Natural killer cell (primary cell): ENCODE measurements at places on chromosomes 3 and 15. TPM values are rescaled to one million over a fixed set of nuclear protein-coding genes. Genes with fewer than 3 reads are reported as not detected.
A peak's percentile ranks its signal among the peaks of the same experiment; 100 is the strongest.

DNA sequence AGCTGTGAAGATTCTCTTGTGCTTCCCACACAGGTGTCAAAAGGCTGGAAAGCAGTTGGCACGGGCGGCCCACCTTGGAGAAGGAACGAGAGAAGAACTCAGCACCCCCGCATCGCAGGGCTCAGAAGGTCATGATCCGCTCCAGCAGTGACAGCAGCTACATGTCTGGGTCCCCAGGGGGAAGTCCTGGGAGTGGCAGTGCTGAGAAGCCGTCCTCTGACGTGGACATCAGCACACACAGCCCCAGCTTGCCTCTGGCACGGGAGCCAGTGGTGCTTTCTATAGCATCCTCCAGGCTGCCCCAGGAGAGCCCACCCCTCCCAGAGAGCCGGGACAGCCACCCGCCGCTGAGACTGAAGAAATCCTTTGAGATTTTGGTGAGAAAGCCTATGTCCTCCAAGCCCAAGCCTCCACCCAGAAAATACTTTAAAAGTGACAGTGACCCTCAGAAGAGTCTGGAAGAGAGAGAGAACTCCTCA lies 31.4 kb downstream of the STARD5 start:
- peak overlapping the region; percentile 23 for H3K4me3 ChIP-seq
- peak overlapping the region; percentile 81 for H3K27ac ChIP-seq
- no peaks in the 10 kb centered on the region for H3K36me3 ChIP-seq

GRCh38 chr15:44801364-44801763 lies 65.0 kb downstream of the TRIM69 start:
- H3K4me1 ChIP-seq: no peaks in the 10 kb centered on the region
- no peak for DNase-seq

- H3K4me1 ChIP-seq: no peaks in the 10 kb centered on the region
- H3K27me3 ChIP-seq: peaks cover 4% of the 10 kb centered on the region
- H3K27ac ChIP-seq: no peak overlapping the region
- no peak overlapping the region for H3K4me3 ChIP-seq
- H3K36me3 ChIP-seq: no peaks in the 10 kb centered on the region
These were observed 74.3 kb upstream of the ANKRD34C start for GRCh38 chr15:79208179-79208578.

GRCh38 chr3:45690336-45691035 lies 1.3 kb downstream of the SACM1L start:
- H3K4me3 ChIP-seq: peak overlapping the region; percentile 63
- H3K27ac ChIP-seq: peak overlapping the region; percentile 79
- H3K4me1 ChIP-seq: peaks cover 50% of the 10 kb centered on the region
- peaks cover 11% of the 10 kb centered on the region for H3K36me3 ChIP-seq
- DNase-seq: peak; percentile 34
- no peaks in the 10 kb centered on the region for H3K27me3 ChIP-seq

GRCh38 chr3:161388855-161389254 lies 17.5 kb upstream of the SPTSSB start:
- peaks cover 7% of the 10 kb centered on the region for H3K27me3 ChIP-seq
- no peak overlapping the region for H3K27ac ChIP-seq
- no peaks in the 10 kb centered on the region for H3K36me3 ChIP-seq
- H3K4me1 ChIP-seq: peaks cover 11% of the 10 kb centered on the region
- no peak overlapping the region for H3K4me3 ChIP-seq

DNA sequence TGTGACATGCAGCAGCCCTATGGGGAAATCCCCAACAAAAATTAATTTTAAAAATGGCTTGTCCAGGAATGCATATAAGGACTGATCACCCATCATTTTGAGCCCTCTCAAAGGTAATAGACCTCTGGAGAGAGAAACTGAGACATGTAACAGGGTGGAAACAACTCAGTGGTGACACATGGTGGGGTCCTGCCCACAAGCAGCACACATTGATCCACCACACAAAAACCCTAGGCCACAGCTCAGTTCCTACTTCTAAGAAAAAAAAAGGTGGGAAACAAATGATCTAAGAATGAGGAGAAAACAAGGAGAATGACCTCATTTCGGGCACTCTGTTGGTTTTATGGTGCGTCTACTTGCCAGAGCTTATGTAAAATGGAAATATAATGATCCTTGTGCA lies 1.9 kb upstream of the SLC41A3 start:
- no peaks in the 10 kb centered on the region for H3K27me3 ChIP-seq

- no peak overlapping the region for H3K4me3 ChIP-seq
- no peak for DNase-seq
- no peak overlapping the region for H3K27ac ChIP-seq
- H3K36me3 ChIP-seq: no peaks in the 10 kb centered on the region
- no peaks in the 10 kb centered on the region for H3K4me1 ChIP-seq
These were observed 33.0 kb downstream of the FILIP1L start for GRCh38 chr3:100081311-100081710.

DNA sequence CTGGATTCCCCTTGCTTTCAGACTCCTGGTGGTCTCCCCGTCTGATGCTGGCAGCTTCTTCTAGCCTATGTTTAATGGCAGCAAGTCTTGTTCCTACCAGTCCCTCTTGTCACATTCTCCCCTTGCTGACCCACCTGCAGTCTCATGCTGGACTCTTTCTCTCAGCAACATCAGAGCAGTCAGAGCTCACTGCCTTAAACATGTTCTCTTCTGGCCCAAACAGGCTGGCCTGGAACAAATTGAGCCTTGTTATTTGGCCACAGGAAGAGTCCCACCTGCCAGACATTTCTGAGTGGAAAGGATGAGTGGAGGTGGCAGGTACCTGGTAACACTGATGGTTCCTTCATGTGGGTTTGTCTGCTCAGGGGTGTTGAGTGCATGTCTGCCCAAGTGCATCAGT lies 59.2 kb upstream of the APEH start:
- no peak overlapping the region for H3K27ac ChIP-seq
- no peaks in the 10 kb centered on the region for H3K27me3 ChIP-seq
- DNase-seq: no peak
- H3K36me3 ChIP-seq: no peaks in the 10 kb centered on the region
- H3K4me3 ChIP-seq: no peak overlapping the region

- H3K27me3 ChIP-seq: no peaks in the 10 kb centered on the region
- H3K27ac ChIP-seq: no peak overlapping the region
- peaks cover 3% of the 10 kb centered on the region for H3K36me3 ChIP-seq
- DNase-seq: no peak
- no peak overlapping the region for H3K4me3 ChIP-seq
- no peaks in the 10 kb centered on the region for H3K4me1 ChIP-seq
These were observed 9.8 kb downstream of the RPL15 start for GRCh38 chr3:23926736-23927135.

DNA sequence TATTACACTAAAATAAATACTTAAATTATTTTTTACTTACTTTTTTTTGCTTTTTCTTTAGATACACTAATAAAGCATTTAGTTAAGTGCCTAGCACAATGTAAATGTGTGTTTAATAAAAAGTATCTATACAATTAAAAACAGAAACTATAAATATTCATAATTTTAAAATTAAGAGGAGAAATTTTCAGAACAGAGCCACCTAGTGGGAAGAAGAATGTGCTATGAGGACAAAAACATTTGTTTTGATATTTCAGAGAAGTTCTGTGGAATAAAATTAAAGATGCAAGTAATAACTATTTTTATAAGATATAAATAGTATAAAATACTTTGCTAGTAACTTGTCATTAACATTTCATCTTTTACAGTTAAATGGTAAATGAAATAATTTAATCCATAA lies 33.6 kb upstream of the PLSCR5 start:
- H3K27ac ChIP-seq: no peak overlapping the region
- no peaks in the 10 kb centered on the region for H3K36me3 ChIP-seq
- no peak overlapping the region for H3K4me3 ChIP-seq
- no peak for DNase-seq
- no peaks in the 10 kb centered on the region for H3K4me1 ChIP-seq

GRCh38 chr3:162269636-162270458 lies 773.2 kb downstream of the OTOL1 start:
- H3K36me3 ChIP-seq: no peaks in the 10 kb centered on the region
- no peak overlapping the region for H3K27ac ChIP-seq
- no peak for DNase-seq
- H3K4me1 ChIP-seq: no peaks in the 10 kb centered on the region
- H3K27me3 ChIP-seq: no peaks in the 10 kb centered on the region

DNA sequence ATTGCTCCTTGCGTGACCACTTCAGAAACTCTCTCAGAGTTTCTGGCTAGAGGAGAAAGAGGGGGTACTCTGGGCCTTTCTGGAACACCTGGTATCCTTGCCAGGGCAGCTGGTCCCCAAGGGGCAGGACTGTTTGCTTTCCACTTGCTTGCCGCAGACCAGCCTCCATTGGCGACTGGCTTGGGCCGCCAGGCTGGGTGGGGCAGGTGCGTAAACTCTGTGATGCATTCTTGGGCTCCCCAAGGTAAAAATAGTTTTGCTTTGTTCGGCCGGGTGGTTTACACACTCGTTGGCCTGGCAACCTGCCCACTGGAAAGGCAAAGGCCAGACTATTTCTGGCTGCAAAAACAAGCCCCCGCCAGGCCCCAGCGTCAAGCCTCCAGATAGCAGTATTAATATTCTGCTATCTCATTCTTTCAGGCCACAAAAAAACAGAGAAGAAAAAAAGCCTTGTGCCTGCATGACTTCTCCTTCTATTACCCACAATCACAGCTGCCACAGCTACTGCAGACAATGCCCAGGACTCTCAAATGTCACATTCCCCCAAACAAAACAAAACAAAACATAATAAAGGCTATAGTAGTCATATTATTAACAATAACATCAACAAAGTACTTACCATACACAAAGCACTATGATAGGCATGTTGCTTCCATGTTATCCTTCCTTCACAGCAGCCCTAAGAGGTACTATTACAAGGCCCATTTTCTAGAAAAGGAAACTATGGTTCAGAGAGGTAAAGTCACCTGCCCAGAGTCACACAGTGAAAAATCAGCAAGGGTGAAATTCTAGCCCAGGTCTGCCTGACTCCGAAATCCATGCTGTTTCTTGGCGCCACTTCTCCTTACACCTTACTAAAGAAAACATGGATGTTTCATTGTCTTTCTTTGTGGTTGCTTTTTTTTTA lies 14.0 kb upstream of the SSUH2 start:
- H3K36me3 ChIP-seq: no peaks in the 10 kb centered on the region
- H3K4me1 ChIP-seq: peaks cover 4% of the 10 kb centered on the region
- no peaks in the 10 kb centered on the region for H3K27me3 ChIP-seq
- DNase-seq: no peak

GRCh38 chr3:28171962-28172361 lies 69.5 kb upstream of the CMC1 start:
- no peaks in the 10 kb centered on the region for H3K4me1 ChIP-seq
- no peak overlapping the region for H3K4me3 ChIP-seq
- H3K27me3 ChIP-seq: no peaks in the 10 kb centered on the region
- no peak for DNase-seq

- no peak overlapping the region for H3K27ac ChIP-seq
- H3K4me3 ChIP-seq: no peak overlapping the region
- DNase-seq: no peak
- H3K27me3 ChIP-seq: no peaks in the 10 kb centered on the region
- no peaks in the 10 kb centered on the region for H3K4me1 ChIP-seq
- H3K36me3 ChIP-seq: no peaks in the 10 kb centered on the region
These were observed 975.5 kb downstream of the IGSF11 start for GRCh38 chr3:118059096-118059495.

DNA sequence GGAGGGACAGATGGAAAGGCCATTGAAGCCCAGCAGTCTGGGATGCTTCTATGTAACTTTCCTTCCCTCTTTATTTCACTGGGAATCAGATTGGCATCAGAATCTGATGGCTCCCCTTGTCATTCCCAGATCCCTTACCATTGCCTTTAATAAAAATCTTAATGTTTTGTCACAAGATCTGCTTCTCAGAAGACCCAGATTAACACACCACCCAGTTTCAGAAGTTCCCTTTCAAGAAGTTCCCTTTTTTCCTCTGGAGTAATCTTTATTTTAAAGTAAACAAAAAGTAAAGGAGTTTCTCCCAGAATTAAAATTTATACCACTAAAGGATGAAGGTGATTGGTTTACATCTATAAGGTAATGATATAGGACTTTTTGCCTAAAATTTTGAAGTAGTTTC lies 76.4 kb downstream of the UBR1 start:
- H3K4me3 ChIP-seq: no peak overlapping the region
- peaks cover 60% of the 10 kb centered on the region for H3K36me3 ChIP-seq
- no peaks in the 10 kb centered on the region for H3K27me3 ChIP-seq
- no peaks in the 10 kb centered on the region for H3K4me1 ChIP-seq
- H3K27ac ChIP-seq: no peak overlapping the region

GRCh38 chr15:57557810-57558209 lies 33.9 kb upstream of the MYZAP start:
- no peak for DNase-seq
- no peak overlapping the region for H3K4me3 ChIP-seq

Gene GNB5
- total RNA-seq: 22.5 TPM

Gene FBXO40
- not detected for total RNA-seq

Gene SCAANT1
- total RNA-seq: 8.0 TPM

Gene RLBP1
- total RNA-seq: not detected

Gene PYGO1
- 0.16 TPM for total RNA-seq

Gene FETUB
- not detected for total RNA-seq
